Stimulated activated CD8-positive, alpha-beta memory T cell treated with anti-CD3 and anti-CD28 coated beads, Interleukin-15, amount 100 ng/mL, for 24 hours (primary cell): ENCODE measurements at places on chromosomes 4 and X.

GRCh38 chr4:6929812-6930464, 20.3 kb downstream of the TBC1D14 start:
- DNase-seq = no peak

DNA sequence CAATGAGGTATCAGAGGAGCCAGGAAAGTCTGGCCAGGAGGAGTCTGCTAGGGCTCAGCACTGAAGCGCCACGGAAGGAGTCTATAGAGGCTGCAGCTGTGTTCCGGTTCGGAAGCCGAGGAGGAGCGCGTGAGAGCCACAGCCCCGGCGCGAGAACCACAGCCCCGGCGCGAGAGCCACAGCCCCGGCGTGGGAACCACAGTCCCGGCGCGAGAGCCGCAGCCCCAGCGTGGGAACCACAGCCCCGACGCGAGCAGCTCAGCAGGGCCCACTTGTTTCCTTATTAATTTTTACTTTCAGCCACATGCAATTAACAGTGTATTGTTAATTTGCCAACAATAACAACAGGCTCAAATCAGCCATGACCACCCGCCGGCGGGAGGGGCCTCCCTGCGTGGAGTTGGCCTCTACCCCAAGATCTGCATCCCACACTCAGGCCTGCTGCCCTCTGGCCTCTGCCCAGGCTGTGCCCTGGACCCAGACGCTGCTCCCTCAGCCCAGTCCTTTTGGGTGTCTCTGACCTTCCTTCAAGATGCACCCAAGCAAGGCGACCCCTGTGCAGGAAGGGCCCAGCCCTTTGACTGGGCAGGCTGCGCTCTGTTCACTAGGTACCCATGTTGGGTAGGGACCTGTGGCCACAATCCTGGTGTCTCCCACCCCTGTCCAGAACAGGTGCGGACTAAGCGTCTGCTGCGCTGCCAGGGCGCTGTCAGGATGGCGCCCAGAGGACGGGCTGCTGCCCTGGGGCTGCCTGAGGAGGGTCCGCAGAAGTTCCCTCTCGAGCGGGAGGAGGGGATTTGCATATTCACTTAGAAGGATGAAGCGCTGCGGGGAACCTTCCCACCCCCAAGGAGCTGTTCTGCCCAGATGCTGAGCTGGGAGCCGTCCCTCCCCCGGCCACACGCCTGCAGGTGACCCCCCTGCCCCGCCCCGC, 113.8 kb downstream of the ADRA2C start:
- DNase-seq = no peak

GRCh38 chr4:25484243-25484721, 107.2 kb downstream of the ANAPC4 start:
- no peak for DNase-seq

GRCh38 chr4:15912961-15913630, 25.4 kb downstream of the FGFBP1 start:
- DNase-seq = no peak

- DNase-seq = no peak
These were observed 934.6 kb upstream of the GRID2 start for GRCh38 chr4:91369116-91369515.
